ENCODE measurements at places on chromosomes 4 and X. TPM values are rescaled to one million over a fixed set of nuclear protein-coding genes. Genes with fewer than 3 reads are reported as not detected.

Gene FRMPD3
- 0.35 TPM for polyA plus RNA-seq

Gene GYPE
- polyA plus RNA-seq, result 4.0 TPM

Gene SCARB2
- polyA plus RNA-seq, result 168 TPM

Gene CENPVL2
- polyA plus RNA-seq, result not detected

Gene GRPR
- polyA plus RNA-seq, result 0.21 TPM

Gene SORCS2
- 7.0 TPM for polyA plus RNA-seq

Gene RASGEF1B
- 11.2 TPM for polyA plus RNA-seq

Gene HDAC8
- 38.4 TPM for polyA plus RNA-seq

Gene DUSP21
- not detected for polyA plus RNA-seq

Gene GYG2
- polyA plus RNA-seq, result 18.1 TPM

Gene RTL9
- 0.18 TPM for polyA plus RNA-seq

Gene CPLX1
- polyA plus RNA-seq, result 1.00 TPM

Gene TENT5D
- polyA plus RNA-seq, result 0.11 TPM

Gene ADAM29
- 0.08 TPM for polyA plus RNA-seq

Gene DCLK2
- 11.1 TPM for polyA plus RNA-seq

Gene STK26
- 10.8 TPM for polyA plus RNA-seq

Gene KDR
- polyA plus RNA-seq, result 67.9 TPM

Gene BBS12
- 15.1 TPM for polyA plus RNA-seq

Gene MTMR8
- polyA plus RNA-seq, result 1.8 TPM

Gene C4orf36
- 1.9 TPM for polyA plus RNA-seq

Gene PLS3
- polyA plus RNA-seq, result 291 TPM

Gene FRMD7
- polyA plus RNA-seq, result 1.7 TPM

Gene PUDP
- polyA plus RNA-seq, result 23.5 TPM

Gene SGCB
- polyA plus RNA-seq, result 52.7 TPM

Gene TAF1
- polyA plus RNA-seq, result 45.8 TPM

Gene TENM3
- polyA plus RNA-seq, result 17.7 TPM

Gene CFP
- polyA plus RNA-seq, result 0.68 TPM

Gene TMEM144
- polyA plus RNA-seq, result 5.6 TPM

Gene PASD1
- not detected for polyA plus RNA-seq

Gene CCDC160
- polyA plus RNA-seq, result 13.9 TPM

Gene PAGE4
- 1.4 TPM for polyA plus RNA-seq

Gene FHIP1A
- 5.3 TPM for polyA plus RNA-seq

Gene FRMPD4
- 0.15 TPM for polyA plus RNA-seq

Gene MAGED4B
- 58.4 TPM for polyA plus RNA-seq

Gene CCDC110
- 2.8 TPM for polyA plus RNA-seq

Gene HSPA4L
- polyA plus RNA-seq, result 16.0 TPM

Gene GPR143
- polyA plus RNA-seq, result 14.1 TPM

Gene VCX3B
- polyA plus RNA-seq, result not detected

Gene C4orf51
- polyA plus RNA-seq, result not detected

Gene FABP2
- polyA plus RNA-seq, result 0.85 TPM

Measured in right renal cortex interstitium (tissue), 3 donors.